NAMALWA (cell line): ENCODE measurements at places on chromosomes 11 and 22.

- no peak for DNase-seq
These were observed 157.6 kb upstream of the NARS2 start for GRCh38 chr11:78732246-78732645.

DNA sequence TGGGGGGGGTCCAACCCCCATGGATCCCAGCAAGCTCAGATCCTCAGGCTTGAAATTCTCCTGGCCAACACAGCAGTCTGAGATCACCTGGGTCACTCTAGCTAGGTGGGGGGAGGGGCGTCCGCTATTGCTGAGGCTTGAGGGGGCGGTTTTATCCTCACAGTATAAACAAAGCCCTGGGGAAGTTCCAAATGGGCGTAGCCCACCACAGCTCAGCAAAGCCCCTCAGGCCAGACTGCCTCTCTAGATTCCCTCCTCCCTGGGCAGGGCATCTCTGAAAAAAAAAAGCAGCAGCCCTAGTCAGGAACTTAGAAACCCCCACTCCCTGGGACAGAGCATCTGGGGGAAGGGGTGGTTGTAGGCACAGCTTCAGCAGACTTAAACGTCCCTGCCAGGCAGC is 16.7 kb downstream of the TRPC6 start:
- no peak for DNase-seq

DNA sequence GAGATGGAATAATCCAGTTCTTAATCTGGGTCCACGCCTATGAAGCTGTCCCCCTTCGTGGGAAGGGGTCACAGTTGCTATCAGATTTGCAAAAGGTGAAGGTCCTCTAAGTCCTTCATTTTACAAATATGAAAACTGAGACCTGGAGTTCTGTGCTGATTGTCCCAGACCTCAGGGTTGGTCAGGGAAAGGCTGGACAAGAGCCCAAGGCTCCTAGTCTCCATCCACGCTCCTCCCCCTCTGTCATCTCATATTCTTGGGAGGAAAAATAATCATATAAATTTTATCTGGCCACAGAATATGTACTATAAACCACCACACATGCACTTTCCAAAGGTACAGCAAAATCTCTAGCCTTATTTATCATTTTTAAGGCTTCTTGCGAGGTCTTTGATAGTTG is 5.5 kb downstream of the PACSIN2 start:
- DNase-seq: no peak

- no peak for DNase-seq
These were observed 7.4 kb downstream of the IGLL5 start for GRCh38 chr22:22894740-22895731.

DNA sequence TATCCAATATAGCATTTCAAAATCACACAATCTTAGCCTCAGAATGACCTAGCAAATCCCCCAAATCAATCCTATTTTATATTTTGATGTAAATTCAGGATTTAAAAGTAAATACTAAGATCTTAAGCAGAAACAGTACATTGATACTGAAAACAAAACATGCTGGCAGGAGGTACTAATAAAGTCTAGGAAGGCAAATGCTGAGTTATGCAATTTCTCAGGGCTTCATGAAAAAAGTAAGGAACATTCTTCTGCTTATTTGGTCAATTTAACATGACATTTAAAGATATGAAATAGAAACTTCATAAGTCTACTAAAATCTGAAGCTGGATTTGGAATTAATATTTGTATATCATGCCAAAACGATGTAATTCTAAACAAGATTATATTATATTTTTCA is 153.3 kb downstream of the SWAP70 start:
- DNase-seq: no peak

- no peak for DNase-seq
These were observed 73.4 kb downstream of the WNT7B start for GRCh38 chr22:45903355-45904135.

DNA sequence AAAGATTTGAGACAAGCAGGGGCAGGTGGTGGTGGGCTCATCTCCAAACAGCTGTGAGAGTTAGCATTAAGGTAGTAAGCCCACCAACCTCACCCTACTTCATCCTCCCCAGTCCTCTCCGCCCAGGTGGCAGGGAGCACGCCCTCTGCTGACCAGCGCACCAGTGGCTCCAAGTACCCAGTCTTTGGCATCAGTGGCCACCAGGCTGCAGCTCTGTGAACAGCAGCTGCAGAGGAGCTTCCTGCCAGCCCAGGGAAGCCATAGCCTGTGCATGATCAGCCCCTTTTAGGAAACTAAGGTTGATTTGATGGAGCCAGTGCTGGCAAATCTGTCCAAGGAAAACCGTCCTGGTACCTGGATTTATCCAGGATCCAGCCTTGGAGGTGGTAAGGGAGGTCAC is 21.7 kb downstream of the CAVIN3 start:
- peak; percentile 42 for DNase-seq

DNA sequence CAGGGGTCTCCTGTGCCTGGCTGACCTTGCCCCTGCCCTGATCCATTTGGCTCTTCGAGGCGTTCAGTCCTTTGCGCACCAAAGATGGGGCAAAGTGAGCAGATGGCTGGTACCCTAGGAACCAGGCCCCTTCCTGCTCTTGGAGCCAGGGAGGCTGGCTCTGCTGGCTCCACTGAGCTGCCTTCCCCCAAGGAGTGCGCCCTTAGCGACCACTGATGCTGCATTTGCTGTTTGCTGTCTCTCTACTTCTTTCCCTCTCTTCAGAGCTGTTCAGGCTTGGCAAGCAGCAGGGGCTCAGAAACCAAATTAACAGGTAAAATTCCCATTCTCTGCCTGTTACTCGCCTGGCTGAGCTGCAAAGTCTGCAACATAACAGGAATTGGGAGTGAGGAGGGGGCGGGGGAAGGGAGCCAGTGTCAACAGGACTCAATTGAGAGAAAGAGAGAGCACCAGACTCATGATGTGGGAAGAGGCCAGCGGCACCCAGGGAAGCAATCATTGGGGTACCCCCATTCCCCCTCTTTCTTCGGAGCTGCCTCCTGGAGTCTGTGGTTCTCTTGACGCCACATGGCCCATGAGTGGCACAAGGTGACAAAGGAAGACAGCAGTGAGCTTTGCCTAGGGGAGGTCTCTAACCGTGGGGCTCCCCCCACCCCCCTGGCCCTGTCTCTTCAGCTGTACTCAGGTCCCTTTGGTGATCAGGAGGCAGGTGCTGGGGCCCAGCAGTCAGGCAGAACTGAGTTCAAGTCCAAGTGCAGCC is 102.3 kb downstream of the TP53I11 start:
- no peak for DNase-seq

GRCh38 chr11:66361502-66361941 is 10.0 kb downstream of the SLC29A2 start:
- no peak for DNase-seq

- DNase-seq: no peak
These were observed 1.6 kb downstream of the JOSD1 start for GRCh38 chr22:38699143-38699542.

GRCh38 chr11:61602775-61603569 is 22.1 kb upstream of the SYT7 start:
- DNase-seq: no peak

GRCh38 chr11:91749251-91749650 is 475.4 kb upstream of the FAT3 start:
- no peak for DNase-seq

DNA sequence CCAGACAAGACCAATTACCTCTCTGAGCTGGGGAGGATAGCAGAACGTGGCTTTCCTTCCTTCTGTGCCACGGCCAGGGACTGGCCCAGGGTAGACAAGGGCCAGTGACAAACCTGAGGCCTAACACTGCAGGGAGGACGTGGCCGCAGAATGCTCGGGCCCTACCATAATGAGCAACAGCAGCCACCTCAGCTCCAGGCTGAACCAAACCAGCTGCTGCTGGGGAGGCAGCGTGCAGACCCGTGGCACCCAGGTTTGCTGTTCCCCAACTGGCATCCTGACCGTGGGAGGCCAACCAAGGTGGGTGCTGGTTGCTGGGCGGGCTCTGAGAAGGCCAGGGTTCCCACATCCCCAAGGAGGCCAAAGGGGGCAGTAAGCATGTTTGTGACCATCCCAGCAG is 83.0 kb downstream of the MORC2 start:
- DNase-seq: no peak

DNA sequence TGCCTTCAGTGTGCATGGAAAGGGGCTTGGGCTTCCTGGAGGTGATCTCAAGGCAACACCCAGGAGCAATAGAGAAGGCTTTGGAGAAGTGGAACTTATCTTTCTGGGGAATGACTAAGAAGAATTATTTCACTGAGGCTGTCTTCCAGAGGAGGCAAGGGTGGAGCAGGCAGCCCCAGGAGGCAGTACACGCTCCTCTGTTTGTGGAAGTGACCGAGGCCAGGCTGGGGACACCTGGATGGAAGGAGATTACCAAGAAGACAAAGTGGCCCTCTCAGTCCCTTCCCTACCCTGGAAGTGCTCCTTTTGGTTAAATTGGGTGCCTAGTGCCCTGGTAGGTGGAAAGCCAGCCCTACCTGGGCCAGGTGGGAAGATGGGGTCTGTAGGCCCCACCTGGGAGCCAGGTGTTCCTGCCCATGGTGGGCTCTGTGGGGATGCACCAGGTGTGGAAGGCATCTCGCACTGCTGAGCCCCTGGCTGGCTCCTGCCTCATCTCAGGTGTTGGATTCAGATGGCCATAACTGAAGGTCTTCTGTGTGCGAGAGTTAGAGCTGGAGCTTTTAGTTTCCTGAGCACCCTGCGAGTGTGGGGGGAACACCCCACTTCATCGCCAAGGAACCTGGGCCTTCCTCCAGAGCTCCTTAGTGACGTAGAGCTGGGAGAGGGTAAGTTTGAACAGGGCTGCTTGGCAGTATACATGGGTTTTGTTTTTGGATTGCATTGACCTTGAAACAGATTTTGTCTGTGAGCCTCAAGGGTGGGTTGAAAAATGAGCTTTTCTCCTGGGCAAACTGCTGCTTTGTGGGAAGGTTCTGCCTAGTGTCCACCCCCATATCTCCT is 46.1 kb downstream of the MICAL2 start:
- no peak for DNase-seq

DNA sequence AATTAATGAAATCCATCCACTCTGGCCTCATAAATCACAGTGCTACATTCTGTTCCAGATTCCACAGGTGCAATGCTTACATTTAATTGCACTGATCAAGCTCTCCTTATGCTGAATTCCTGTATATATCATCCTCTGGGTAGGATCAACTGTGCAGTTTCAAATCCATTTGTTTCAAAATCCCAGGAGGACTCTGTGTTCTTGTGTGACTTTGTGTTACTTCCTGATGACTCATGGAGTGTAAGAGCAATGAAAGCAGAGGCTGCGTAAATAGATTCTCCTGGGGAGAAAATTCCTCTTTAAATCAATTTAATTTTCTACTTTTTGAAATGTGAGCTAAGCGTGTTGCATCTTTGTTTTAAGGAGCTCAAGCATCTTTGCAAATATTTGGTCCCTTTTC is 752.7 kb downstream of the METTL15 start:
- DNase-seq: no peak

- DNase-seq: no peak
These were observed 32.6 kb downstream of the PRDM11 start for GRCh38 chr11:45178890-45179671.

DNA sequence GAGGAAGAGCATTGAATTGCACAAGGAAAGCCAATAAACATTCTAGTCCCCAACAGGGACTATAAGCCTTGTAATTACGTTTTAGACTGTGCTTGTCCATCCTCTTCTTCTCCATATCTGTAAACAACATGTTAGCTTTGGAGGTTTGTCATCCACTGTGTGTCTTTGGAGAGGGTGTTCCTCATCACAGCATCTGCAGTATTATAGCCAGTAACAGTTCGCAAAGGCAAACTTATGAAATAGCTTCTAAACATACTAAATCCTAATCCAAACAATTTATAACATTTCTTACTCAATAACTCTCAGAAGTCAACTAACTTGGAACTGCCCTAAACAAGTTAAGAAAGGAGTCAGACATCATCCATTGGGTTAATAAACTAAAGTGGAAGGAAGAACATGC is 10.3 kb upstream of the BDNF start:
- no peak for DNase-seq

DNA sequence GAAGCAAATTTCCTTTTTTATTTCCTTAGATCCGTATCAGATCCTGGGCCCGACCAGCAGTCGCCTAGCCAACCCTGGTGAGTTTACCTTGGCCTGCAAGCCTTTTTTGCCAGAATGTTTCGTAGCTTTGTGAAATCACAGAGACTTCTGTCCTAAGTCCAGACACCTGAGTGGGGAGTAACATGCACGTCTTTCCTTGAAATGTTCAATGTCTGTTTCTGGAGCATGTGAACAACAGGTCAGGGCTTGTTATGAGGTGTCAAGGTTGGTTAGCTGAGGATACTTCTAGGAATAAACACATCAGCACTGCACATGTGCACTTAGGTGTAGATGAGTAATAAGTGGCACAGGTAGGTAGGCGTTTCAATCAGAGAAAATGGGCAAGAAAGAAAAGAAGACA is 58.0 kb downstream of the KCNJ1 start:
- no peak for DNase-seq

- DNase-seq: no peak
These were observed 48.4 kb downstream of the ELP4 start for GRCh38 chr11:31558001-31558400.

DNA sequence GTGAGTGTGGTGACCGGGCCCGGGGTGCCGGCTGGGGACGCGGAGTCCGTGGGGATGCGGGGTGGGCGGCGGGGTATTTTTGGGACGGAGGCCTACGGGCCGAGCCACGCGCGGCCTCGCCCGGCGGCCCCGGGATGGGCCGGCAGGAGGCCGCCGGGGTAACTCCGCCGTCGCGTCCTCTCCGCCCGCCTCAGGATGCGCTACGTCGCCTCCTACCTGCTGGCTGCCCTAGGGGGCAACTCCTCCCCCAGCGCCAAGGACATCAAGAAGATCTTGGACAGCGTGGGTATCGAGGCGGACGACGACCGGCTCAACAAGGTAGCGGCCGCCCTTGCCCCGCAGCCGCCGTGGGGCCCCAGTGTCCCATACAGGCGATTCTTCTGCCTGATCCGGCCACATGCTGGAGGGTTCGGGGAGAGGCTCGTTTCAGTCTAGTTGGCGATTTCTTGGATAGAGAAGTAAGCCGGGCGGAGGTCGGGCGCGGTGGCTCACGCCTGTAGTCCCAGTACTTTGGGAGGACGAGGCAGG is 337 bp downstream of the RPLP2 start:
- DNase-seq: no peak

DNA sequence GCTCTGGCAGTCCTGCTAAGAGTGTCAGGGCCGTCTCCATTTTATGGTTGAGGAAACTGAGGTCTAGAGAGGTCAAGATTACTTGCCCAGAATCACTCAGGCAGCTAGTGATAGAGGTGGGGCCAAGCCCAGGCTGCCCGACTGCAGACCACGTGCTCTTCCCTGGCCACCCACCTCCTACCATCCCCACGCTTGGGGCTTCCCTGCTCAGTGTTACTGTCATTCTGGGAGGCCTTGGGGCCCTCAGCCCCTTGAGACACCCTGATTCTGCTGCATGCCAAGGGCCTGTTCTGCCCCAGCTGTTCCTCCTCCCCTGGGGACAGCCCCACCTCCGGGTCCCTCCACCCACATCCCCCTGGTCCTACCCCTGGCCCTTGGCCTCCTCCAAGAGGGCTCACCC is 17.2 kb upstream of the TAB1 start:
- DNase-seq: no peak

- DNase-seq: peak; percentile 80
These were observed 3.8 kb downstream of the ACY3 start for GRCh38 chr11:67646535-67647336.

DNA sequence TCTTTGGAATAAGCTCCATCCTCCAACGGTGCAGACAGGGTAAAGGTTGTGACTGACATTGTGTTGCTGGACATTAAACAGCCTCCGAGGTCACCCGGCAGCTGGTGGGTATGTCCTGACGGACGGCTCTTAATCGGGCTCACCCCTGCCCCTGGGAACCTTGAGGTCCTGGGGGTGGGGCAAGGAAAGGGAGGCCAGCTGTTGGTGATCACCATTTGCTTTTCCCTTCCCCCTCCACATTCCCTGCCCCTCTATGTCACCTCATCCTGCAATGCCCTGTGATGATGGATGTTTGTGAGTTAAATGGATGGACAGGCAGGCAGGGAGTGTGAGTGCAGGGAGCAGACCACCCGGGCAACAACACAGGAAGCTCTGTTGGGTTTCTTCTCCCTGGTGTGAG is 26.3 kb downstream of the APLNR start:
- no peak for DNase-seq
